Stimulated activated CD4-positive, alpha-beta T cell treated with anti-CD3 and anti-CD28 coated beads, Interleukin-1b, Interleukin-23, amount 100 ng/mL, for 48 hours (primary cell): ENCODE measurements at places on chromosomes 5 and 9.

DNA sequence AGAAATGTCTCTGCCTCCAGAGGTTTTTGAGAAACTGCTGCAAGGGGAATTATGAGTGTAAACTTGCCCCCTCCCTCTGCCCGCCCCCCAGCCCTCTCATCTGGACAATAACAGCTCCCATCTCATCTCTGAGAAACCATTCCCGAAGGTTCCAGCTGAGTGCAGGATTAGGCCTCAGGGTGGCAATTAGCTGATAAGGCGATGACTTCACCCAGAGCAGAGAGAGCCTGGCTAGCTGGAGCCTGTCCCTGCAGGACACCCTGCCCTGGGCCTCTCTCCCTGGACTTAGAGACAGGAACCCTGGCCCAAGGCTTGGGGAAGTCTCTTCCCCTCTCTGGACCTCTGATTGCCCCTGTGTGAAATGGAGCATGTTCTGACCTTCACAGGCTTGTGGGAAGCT is 45.7 kb upstream of the HAND1 start:
- DNase-seq, result no peak

DNA sequence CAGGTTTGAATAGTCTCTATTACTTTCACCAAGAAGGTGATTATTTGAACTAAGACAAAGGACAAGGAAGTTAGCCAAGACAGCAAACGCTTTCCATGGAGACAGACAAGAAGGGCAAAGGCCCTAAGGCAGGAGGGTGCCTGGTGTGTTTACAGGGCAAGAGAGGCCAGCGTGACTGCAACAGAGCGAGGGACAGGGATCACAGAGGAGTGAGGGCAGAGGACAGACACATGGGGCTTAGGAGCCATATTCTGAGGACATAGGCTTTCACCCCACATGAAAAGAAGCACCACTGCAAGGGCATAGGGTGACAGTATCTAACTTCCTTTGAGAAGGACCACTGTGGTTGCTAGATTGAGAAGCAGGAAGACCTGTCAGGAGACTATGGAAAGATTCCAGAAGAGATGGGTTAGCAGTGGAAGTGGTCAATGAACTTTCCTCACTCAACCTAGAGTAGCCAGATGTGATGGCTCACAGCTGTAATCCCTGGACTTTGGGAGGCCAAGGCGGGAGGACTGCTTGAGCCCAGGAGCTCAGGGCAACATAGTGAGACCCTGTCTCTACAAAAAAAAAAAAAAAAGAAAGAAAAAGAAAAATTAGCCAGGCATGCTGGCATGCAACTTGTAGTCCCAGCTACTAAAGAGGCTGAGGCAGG is 5.0 kb upstream of the HAVCR1 start:
- DNase-seq, result no peak

GRCh38 chr5:115471345-115472063 is 73.1 kb downstream of the FEM1C start:
- no peak for DNase-seq

GRCh38 chr5:72179028-72179815 is 71.9 kb downstream of the MAP1B start:
- DNase-seq, result no peak

- no peak for DNase-seq
Measured at GRCh38 chr9:87849144-87849758, 33.4 kb upstream of the SPATA31E1 start.

DNA sequence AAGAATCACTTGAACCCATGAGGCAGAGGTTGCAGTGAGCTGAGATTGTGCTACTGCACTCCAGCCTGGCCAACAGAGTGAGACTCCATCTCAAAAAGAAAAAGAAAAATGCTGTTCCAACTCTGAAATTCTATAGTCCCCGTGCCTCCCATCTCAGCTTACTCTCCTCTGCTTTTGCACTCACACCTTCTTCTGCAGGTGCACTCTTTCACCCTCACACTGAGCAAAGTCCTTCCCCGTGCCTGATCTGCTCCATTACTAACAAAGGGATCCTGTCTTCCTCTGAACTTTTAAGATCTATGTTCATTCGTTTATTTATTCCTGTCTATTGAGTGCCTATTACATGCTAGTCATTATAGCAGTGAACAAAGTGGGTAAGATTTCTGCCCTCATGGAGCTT is 47.8 kb downstream of the SUSD1 start:
- no peak for DNase-seq

GRCh38 chr9:127174386-127175318 is 52.2 kb upstream of the ANGPTL2 start:
- DNase-seq, result no peak

DNA sequence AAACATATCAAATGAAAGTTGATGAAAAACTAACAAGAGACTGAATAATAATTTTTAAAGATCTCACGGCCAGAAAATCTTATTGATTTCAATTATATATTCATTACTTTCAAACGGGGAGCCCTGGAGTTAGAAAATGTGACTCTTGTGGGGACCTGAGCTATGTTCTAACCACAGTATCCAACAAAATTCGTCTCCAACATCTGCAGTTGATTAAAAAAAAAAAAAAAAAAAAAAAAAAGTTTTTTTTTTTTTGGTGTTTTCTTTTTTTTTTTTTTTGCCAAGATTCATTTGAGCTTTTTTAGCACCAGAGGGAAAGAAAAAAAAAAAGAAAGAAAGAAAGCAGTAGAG is 144.3 kb upstream of the PIK3R1 start:
- DNase-seq, result no peak

- no peak for DNase-seq
Measured at GRCh38 chr5:100643473-100643872, 108.3 kb downstream of the FAM174A start.

DNA sequence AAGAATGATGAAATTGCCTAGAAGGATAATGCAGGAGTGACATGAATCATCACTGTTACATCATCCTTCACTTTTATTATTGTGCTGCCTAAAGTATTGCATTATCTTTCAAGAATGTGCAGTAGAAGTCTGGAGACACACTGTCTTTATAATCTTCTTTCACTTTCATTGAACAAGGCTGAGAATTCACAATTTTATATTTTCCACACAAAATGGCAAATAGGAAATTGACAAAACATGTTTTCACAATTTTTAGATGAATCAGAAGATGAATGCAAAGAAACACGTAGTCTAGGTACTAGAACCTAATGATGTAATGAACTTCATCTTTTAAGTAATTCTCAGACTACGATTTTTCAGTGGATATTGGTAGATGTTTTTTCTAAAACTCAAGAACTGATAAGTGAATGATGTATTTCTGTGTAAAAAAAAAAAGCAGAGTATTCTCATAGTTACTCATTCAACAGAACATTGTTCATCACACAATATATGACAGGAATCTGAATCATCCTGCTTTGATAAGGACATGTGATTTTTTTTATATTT is 131.5 kb upstream of the GRHPR start:
- no peak for DNase-seq

GRCh38 chr5:17356551-17356950 is 139.1 kb downstream of the BASP1 start:
- no peak for DNase-seq

- DNase-seq, result no peak
Measured at GRCh38 chr9:77871483-77871882, 160.1 kb downstream of the GNAQ start.

DNA sequence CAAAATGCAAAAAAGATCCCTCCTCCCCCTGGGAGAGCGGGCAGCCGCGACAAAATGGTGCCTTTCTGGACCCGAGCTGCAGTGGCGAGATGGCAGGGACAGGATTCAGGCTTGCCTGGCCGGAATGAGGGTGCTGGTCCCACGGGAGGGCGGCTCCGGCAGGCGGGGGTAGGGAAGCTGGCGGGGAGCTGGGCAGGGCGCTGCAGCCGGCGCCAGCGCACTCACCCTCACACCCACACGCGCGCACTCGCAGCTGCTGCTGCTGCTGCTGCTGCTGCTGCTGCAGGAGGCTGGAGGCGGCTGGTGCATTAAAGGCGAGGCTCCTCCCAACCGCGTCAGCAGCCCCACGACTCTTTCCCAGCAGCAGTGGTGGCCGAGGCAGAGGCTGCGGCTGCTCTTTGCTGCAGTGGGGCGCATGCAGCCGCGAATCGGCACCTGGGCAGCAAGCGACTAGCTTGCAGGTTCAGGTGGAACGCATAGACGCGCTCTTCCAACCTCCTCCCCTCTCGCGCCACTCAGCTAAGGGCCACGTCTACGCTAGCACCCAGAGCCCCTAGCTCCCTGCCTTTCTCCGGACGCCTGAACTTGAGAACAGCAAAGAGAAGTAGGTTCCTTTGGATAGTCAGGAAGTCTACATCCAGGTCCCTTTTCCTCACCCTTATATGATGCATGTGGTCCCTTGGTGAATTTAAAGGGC is at the start of gene PPP2R2B:
TSS of gene PPP2R2B (minus strand) at position 282 of the 697 bp plus-strand sequence.
- peak; percentile 23 for DNase-seq

- DNase-seq, result peak; percentile 51
Measured at GRCh38 chr9:134099123-134099761, 31.4 kb upstream of the BRD3 start.

- DNase-seq, result no peak
Measured at GRCh38 chr5:126716861-126717260, 60.1 kb upstream of the LMNB1 start.

GRCh38 chr5:116989995-116990394 is 415.4 kb upstream of the SEMA6A start:
- DNase-seq, result no peak

- DNase-seq, result no peak
Measured at GRCh38 chr5:133200256-133200655, 148.4 kb downstream of the HSPA4 start.

GRCh38 chr9:81855538-81855937 is 72.7 kb upstream of the SPATA31D4 start:
- DNase-seq, result no peak

GRCh38 chr5:14202462-14202861 is 59.3 kb downstream of the TRIO start:
- no peak for DNase-seq
